ENCODE measurements at places on chromosomes 12 and 14. TPM values are rescaled to one million over a fixed set of nuclear protein-coding genes. Genes with fewer than 3 reads are reported as not detected.

Gene SIX6
- total RNA-seq, result not detected

Gene SPIC
- not detected for total RNA-seq

Gene GAS2L3
- total RNA-seq, result 17.7 TPM

Gene CELA1
- total RNA-seq, result not detected

Gene GPR135
- 2.0 TPM for total RNA-seq

Gene HOXC11
- not detected for total RNA-seq

Gene GSC
- not detected for total RNA-seq

Gene CCDC175
- not detected for total RNA-seq

Gene CCDC197
- not detected for total RNA-seq

Gene DCAF4
- total RNA-seq, result 5.5 TPM

Gene IAPP
- total RNA-seq, result not detected

Gene ALG10
- total RNA-seq, result 6.9 TPM

Gene OVCH1
- total RNA-seq, result 0.12 TPM
